ENCODE measurements at places on chromosomes 11 and 22. TPM values are rescaled to one million over a fixed set of nuclear protein-coding genes. Genes with fewer than 3 reads are reported as not detected.

OOSP2 gene
- total RNA-seq, result not detected

OR52E6 gene
- not detected for total RNA-seq

FGF19 gene
- not detected for total RNA-seq

IL18 gene
- 7.3 TPM for total RNA-seq

TRIM51 gene
- total RNA-seq, result not detected

ZP1 gene
- total RNA-seq, result not detected

HBG1 gene
- total RNA-seq, result not detected

GAS2 gene
- 0.77 TPM for total RNA-seq

OR52H1 gene
- total RNA-seq, result not detected

DNA sequence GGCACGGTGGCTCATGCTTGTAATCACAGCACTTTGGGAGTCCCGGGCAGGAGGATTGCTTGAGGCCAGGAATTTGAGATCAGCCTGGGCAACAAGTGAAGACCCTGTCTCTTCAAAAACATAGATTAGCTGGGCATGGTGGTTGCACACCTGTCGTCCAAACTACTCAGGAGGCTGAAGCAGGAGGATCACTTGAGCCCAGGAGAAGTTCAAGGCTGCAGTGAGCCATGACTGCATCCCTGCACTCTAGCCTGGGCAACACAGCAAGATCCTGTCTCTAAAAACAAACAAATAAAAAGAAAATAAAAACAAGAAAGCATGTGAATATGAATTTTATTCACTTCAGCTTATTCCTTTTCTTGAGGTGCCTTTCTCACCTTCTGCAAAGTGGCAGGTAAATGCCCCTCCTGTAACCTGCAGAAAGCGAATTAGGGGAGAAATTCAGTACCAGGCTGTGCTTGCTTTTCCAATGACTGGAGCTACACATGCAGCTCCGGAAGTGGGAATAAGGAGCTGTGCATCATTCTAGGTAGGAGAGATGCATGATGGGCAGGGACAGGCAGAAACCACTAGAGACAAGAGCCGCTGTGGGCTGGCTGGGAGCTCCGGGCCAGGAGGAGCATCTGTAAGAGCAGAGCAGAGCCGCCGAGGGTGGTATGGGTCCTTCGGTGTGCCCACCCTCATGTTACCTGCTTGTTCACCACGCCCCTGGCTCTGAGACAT, 14.7 kb upstream of the KCTD17 start:
- no peak for ATAC-seq

GRCh38 chr11:26087120-26087935, 244.6 kb upstream of the ANO3 start:
- ATAC-seq, result no peak

DNA sequence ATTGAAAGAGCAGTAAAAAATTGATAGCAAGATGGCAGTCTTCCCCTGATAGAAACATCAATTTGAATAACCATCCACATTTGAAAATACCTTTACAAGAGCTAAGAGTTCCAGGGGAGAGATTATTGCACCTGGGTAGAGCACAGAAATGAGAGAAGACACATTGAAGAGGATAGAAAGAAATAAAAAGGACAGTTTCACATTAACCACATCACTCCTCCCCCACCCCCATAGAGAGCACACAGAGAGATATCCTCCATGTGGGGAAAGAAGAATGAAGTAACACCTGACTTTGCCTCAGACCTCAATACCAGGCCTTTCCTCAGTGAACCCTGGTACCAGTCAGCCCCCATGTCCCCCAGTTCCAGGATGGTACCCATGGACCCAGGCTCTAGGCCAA, 486.7 kb downstream of the FAM181B start:
- no peak for ATAC-seq

DNA sequence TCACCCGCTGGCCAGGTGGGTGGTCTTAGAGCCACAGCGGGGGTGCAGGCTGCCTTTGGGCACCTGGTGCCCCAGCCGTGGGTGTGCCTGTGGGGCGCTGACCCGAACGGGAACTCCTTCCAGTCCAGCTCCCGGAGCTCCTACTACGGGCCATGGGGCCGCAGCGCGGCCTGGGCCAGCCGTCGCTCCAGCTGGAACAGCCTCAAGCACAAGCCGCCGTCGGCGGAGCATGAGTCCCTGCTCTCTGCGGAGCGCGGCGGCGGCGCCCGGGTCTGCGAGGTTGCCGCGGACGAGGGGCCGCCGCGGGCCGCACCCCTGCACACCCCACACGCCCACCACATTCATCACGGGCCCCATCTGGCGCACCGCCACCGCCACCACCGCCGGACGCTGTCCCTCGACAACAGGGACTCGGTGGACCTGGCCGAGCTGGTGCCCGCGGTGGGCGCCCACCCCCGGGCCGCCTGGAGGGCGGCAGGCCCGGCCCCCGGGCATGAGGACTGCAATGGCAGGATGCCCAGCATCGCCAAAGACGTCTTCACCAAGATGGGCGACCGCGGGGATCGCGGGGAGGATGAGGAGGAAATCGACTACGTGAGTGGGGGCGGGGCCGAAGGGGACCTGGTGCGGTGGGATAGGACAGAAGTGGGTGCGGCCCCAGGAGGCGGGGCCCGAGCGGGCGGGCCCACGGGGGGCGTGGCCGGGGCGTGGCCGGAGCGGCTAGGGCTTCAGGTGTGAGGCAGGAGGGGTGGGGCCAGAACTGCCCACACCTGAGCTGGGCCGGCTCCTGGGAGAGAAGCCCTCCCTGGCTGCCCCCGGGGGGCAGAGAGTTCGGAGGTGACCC, 91.5 kb downstream of the CACNA1I start:
- ATAC-seq, result no peak

DNA sequence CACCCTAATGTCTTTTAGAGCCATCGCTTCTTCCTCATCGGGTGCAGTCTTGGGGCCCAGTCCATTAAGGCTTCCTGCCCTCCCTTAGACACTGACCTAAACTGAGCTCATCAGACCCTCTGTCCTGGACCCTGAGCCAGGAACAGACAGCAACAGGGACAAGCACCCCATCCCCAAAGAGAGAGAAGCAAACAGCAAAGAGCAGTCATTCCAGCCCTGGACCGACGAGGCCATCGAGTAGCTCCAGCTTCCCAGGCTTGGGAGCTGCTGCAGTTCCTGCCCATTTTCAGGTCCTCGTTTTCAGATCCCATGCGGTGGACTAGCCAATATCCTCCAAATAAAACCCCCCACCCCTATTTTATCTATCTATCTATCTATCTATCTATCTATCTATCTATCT, 25.8 kb upstream of the CACNG2 start:
- no peak for ATAC-seq

GRCh38 chr11:64299847-64300648, at the start of gene CATSPERZ:
CATSPERZ (plus strand) TSS chr11:64300358; CDS start chr11:64300411, 53 bp downstream.
- no peak for ATAC-seq

- ATAC-seq, result no peak
Observed at GRCh38 chr11:22780952-22781593, 48.5 kb downstream of the SVIP start.

DNA sequence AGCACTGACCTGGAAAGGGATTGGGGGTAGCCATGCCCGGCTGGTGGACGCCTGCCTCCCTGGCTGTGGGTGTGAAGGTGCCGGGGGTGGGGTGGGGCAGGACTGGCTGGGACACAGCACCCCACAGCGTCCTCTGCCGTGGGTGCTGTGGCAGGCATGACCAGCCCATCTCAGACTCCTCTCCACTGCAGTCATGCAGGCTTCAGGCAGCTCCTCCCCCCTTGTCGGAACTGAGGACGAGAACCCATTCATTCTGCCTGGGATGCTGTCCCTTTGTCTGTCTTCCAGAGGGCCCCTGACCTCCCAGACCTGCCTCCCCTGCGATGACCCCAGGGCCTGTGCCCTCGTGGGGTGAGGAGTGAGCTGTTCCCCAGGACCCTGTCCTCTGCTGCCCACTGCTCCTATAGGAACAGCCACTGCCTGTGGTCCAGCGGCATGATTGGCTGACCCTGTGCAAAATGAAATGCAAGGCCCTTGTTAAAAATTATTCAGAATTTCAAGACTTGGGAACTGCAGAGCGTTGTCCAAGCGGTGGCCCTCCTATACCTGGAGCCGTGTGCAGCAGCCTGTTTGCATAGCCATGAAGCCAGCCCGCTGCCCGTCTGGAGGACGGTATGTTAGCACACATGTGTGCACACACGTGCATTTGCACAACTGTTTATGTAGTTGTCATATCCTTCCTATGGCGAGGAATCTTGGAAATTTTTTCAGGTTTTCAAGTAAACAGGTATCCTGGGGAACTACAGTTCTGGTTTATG, 1122.3 kb downstream of the BRD1 start:
- no peak for ATAC-seq

- ATAC-seq, result no peak
Observed at GRCh38 chr22:27475548-27475897, 326.0 kb downstream of the MN1 start.

DNA sequence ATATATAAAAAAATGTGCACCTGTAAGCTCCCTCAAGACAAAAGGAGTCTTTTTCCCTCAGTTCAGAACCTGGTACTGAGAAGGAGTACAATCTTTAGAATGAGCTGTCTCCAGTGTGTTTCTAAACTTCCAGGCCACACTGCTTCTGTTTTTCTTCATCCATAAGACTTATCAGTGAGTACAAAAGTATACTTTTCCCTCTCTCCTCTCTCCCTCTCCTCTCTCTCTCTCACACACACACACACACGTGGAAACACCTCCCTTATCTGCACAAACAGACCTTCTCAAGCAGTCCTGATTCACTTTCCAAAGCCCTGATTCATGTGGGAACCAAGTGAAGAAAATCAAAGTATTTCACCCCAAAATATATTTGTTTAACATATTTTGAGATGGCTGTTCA, 220.7 kb upstream of the UBASH3B start:
- ATAC-seq, result no peak

GRCh38 chr11:35414311-35414710, 5.0 kb downstream of the SLC1A2 start:
- ATAC-seq, result no peak

GRCh38 chr11:6746086-6746618, 25.6 kb downstream of the OR2AG2 start:
- no peak for ATAC-seq

GRCh38 chr22:49667236-49667635, 160.4 kb downstream of the BRD1 start:
- no peak for ATAC-seq

- ATAC-seq, result no peak
Observed at GRCh38 chr22:38186429-38186828, 4.8 kb upstream of the PLA2G6 start.

DNA sequence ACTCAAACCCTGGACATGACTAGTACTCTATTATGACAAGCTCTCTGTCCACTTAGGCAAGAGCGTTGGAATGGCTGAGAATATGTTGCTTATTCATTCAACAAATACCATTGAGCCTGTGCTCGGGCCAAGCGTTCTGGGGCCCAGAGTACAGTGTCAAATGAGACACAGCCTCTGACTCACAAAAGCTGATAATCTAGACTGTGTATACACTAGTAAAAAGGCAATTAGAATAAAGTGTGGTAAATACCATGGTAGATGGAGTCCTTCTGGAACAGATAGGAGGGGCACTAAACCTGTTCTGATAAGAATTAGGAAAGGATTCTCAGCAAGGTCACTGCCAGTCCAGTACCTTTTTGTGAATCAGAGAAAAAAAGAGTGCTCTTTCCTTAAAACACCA, 24.7 kb downstream of the KCNE3 start:
- no peak for ATAC-seq

- no peak for ATAC-seq
Observed at GRCh38 chr11:16309226-16309625, 47.1 kb downstream of the SOX6 start.

GRCh38 chr11:18137186-18137800, 4.9 kb downstream of the MRGPRX3 start:
- ATAC-seq, result no peak

DNA sequence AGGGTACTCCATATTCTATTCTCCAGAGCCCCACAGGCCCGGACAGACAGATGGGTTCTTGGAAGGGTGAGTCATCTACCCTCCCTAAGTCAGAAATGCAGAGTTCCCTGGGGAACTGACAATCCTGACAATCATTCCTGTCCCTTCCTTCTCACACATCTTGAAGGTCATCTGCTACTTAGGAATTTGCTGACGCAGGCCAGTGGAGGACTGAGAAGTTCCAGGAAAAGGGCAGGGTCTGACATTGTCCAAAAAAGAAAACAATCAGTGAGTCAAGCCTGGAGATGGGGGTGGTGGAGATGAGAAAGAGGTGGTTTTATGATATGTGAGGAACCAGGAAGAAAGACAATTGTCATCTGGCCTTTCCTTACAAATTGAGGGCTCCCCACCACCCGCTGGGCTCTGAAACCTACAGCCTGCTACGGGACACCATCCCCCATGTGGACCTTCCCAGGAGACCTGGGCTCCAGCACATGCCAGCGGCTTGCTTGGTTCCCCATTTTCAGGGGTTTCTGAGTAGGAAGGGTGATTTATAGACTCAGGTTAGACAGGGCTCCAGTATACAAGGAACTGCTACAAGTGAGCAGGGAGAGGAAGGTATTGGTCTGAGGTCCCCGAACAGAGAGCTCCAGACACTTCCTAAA, 12.9 kb downstream of the CD59 start:
- ATAC-seq, result peak; percentile 71

DNA sequence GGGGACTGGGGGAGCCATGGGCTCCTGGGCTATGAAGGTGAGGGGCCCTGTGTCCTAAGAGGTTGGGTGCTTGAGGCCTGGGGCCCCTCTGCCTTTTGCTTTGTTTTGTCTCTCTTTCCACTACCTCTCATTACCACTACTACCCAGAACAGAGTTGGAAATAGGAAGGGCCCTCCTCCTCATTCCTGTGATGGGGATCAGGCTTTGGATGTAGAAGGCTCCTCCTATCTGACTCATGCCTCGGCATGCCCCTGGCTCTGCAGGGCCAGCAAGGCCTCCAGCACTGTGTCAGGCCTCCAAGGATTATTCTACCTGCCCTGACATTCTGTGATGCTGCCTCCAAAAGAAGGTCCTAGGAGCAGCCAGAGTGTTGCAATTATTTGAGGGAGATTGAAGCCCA, 766 bp downstream of the IZUMO1R start:
- no peak for ATAC-seq

DNA sequence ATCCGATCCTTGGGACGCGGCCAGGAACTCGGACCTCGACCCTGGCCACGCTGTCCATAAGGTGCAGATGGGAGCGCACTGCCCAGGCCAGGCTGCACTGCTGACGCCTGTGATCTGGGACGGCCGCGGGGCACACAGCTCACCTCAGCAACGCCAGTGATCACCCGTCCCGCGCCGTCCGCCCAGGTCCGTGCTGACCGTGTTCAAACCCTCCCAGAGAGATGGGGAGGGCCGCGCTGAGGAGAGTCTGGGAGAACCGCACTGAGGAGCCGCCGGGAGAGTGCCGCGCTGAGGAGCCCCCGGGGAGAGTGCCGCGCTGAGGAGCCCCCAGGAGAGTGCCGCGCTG, 636 bp downstream of the KCNQ1OT1 start:
- no peak for ATAC-seq

GRCh38 chr11:116540645-116541304, 232.0 kb downstream of the BUD13 start:
- no peak for ATAC-seq

DNA sequence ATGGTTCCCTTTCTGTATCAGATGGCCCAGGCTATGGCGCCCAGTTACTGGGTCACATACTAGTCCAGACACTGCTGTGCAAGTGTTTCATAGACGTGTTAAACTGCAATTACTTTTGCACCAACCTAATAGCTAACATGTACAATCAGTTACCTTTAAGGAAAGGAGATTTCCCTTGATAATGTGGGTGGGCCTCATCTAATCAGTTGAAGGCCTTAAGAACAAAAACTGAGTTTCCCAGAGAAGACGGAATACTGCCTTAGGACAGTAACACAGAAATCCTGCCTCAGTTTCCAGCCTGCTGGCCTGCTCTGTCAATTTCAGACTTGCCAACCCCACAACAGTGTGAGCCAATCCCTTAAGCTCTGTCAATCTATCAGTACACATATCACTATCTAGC, 229.9 kb upstream of the SYN3 start:
- ATAC-seq, result no peak

Measured in gastroesophageal sphincter (tissue), 4 donors.